ENCODE measurements at places on chromosomes 12 and 14.

DNA sequence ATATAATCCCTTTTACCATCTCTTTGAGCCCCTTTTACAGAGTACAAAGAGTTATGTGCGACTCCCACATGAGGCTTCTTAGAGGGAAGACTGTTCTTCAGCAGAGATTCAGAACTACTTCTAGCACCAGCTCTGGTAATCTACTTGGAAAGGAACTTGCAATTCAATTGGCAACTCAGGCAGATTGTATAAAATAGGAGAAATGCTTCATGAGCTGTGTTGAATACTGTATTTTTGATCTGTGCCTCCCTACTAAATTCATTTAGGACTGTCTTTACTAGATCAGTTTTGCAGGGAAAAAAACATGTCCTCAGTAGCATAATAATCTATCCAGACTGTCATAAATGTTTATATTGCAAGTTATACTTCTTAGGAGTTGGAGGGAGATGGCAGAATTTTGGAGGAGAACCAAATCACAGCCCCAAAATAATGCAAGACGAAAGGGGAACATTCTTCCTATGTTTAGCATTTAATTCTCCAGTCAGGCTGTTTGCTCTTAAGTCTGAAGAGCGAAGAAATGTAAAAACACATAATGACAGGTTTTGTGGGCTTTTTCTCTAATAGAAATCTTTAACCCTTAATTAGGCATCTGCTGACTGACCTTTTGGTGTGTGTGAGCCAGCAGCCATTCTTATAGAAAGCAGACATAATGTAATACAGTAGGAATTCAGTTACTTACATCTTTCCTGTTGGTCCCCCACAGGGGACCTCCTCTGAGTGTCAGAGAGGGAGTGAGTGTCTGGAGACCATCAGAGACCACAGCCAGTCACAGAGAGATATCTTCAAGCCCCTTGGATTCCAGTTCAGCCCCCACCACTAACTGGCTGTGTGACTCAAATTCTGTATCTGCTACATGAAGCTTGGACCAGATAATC, 3.9 kb downstream of the ANO4 start:
- no peak for DNase-seq

- no peak for DNase-seq
Measured at GRCh38 chr12:50220363-50220995, 53.3 kb upstream of the CERS5 start.

DNA sequence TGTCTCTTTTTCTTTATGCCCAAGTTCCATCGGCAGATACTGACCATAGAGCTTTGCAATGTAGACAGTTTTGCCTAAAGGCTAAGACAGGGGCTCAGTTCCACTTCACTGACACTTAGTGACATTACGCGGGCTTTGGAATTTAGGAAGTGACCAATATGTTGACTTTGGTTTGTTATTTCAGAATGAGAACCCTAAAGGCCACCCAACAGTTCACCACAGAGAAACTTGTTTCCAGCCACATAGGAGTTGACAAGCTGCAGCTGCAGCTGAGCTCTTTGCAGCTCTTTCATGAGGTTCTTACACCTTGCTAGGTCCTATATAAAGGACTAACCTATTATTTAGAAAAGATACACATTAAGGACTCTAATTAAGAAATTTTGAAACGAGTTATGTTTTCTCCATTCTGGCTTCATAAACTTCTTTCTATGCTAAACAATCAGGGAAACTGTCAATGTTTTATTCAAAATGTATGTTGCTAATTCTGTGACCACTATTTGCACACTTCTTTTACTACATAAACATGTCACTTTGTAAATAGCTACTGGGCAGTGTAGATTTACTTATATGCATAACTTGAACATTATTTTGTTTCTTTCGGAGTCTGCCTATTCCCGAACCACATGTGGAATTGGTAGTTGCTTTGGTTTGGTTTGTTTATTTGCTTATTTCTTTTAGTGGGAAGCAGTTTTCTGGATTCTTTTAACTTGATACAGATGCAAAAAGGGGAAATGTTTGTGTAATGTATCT, 18.5 kb upstream of the KLRD1 start:
- DNase-seq = no peak

DNA sequence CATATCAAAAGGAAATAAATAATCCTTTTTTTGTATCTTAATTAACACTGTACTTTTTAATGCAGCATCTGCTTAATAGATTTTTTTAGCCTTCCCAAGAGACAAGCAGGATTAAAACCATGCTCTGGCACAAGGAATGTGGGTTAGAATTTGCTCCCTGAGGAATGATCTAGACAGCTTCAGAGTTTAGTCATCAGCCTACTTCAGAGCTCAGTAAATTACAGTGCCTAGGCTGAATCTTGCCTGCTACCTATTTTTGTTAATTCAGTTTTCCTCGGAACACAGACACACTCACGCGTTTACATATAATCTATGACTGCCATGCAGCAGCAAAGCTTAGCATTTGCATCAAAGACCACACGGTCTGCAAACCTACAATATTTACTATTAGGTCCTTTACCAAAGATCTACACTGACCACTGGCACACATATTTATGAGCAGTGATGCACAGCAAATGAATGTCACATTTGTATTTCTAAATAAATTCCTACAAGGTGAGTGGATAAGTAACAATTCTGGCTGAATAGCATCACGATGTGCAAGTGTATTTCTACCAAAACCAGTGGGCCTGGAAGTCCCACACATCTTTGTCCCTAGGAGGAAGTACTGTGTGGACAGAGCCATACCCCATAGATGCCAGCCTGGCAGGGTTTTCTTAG, 309.8 kb upstream of the TMEM132C start:
- DNase-seq = no peak

DNA sequence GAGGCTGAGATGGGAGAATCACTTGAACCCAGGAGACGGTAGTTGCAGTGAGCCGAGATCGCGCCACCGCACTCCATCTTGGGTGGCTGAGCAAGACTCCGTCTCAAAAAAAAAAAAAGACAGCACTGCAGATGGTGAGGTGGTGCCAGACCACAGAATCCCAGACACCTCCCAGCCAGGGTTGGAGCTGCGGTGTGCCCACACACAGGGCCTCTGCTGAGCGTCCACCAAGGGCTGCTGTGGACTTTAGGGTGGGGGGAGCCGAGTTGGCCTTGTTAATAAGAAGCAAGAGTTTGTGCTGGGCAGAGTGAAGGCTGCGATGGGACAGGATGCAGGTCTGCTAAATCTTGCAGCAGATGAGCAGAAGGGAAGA, 14.2 kb downstream of the KMT5A start:
- no peak for DNase-seq

GRCh38 chr12:67116134-67116533, 153.0 kb upstream of the CAND1 start:
- DNase-seq = no peak

- peak; percentile 78 for DNase-seq
Measured at GRCh38 chr12:107929436-107929835, 154.9 kb downstream of the ASCL4 start.

- DNase-seq = no peak
Measured at GRCh38 chr14:103724116-103724515, 8.5 kb downstream of the ZFYVE21 start.

DNA sequence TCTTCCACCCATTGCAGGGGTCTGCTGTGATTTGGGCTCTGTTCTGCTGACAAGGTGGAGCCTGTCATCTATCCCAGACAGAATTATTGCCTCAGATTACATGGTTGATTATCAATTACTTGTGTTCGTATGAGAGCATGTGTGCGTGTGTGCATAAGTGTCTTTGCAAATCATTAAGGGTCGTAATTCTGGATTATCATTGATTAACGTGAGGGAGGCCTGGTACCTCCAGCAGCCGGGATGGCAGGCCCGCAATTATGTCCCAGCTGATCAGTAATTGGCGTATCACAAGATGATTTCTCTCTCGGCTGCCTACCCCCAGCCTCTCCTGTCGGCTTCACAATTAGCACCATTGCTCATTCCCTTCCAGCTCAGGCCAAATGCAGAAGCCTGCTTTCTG, 29.6 kb upstream of the IRF2BPL start:
- DNase-seq = peak; percentile 19
